ENCODE measurements at places on chromosomes 7 and 10.

DNA sequence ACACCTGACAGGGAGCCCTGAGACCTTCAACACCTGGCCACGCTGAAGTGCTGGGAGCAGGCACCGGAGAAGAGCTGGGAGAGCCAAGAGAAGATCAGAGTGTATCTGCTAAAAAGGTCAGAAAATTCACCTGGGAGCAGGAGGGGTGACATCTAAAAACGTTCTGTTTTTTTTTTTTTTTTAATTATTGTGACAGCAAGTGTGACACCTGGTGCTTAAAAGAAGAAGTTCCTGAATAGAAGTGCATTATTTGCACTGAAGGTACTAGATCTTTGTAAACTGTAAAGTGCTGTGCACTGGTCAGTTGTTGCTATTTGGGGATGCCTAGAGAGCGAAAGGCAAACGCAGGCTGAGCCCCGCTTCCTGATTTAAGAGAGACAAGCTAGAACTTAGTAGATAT, 422.0 kb downstream of the PLXNA4 start:
- DNase-seq: no peak

DNA sequence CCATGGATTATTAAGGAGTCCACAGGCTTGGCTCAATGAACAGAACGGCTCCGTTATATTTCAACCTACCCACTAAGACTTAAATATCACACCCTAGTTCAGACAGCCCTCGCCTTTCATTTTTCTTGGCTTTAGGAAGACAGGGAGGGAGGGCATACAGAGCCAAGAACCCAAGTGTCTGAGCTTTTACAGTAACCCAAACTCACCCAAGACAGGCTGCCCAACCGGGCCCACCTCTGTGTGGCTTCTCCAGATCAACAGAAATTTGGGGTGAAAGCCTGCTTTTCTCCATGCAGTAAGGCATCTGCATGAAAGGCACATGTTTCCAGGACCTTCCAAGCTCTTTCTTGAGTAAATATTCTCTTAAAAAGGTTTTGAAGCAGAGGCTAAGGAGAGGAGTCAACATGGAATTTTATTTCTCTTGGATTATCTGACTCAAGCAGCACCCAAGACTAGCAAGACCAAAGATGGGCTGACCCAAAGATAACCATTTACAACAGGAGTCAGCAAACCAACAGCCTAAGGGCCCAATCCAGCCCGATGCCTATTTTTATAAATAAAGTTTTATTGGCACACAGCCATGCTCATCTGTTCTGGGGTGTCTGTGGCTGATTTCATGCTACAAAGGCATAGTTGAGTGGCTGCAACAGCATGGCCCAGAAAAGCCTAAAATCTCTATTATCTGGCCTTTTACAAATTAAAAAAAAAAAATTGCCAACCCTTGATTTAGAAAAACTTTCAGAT, 90.1 kb downstream of the KCNMA1 start:
- no peak for DNase-seq

- DNase-seq: no peak
Measured at GRCh38 chr7:58316-58715, 134.1 kb upstream of the FAM20C start.

GRCh38 chr7:93375603-93376002, 143.4 kb downstream of the VPS50 start:
- no peak for DNase-seq

- DNase-seq: no peak
Measured at GRCh38 chr7:107622894-107623293, 37.7 kb upstream of the SLC26A4 start.
